ENCODE measurements at places on chromosomes 12 and 14. TPM values are rescaled to one million over a fixed set of nuclear protein-coding genes. Genes with fewer than 3 reads are reported as not detected.

The KRT83 gene
- total RNA-seq: not detected

The CLECL1 gene
- not detected for total RNA-seq

The RNASE3 gene
- not detected for total RNA-seq

The CELA1 gene
- not detected for total RNA-seq

The LRRC43 gene
- 2.0 TPM for total RNA-seq

The ANKRD33 gene
- not detected for total RNA-seq

The AICDA gene
- not detected for total RNA-seq

The ADCY6 gene
- total RNA-seq: 25.7 TPM

The INSM2 gene
- total RNA-seq: not detected

The NYNRIN gene
- 9.8 TPM for total RNA-seq

The MYO1H gene
- total RNA-seq: under 0.01 TPM

The KRT72 gene
- not detected for total RNA-seq

The ARMH4 gene
- total RNA-seq: 54.2 TPM

The KLHL33 gene
- total RNA-seq: under 0.01 TPM

The IKZF4 gene
- 1.6 TPM for total RNA-seq

The LTA4H gene
- total RNA-seq: 37.5 TPM

The TAS2R14 gene
- total RNA-seq: 5.3 TPM

The PCED1B gene
- 0.41 TPM for total RNA-seq

The KCNC2 gene
- 22.4 TPM for total RNA-seq

Data from frontal cortex (tissue), 4 donors.